ENCODE measurements at places on chromosomes 16 and 17. TPM values are rescaled to one million over a fixed set of nuclear protein-coding genes. Genes with fewer than 3 reads are reported as not detected.

Gene SPDYE4
- not detected for total RNA-seq

Gene VTN
- total RNA-seq, result 19.1 TPM

Gene TBX6
- 0.09 TPM for total RNA-seq

Gene LDHD
- total RNA-seq, result 0.55 TPM

Gene SMIM36
- not detected for total RNA-seq

Gene ASB16
- total RNA-seq, result under 0.01 TPM

Gene RCVRN
- 0.37 TPM for total RNA-seq

Gene SOX9
- 0.65 TPM for total RNA-seq

Gene CCP110
- total RNA-seq, result 6.2 TPM

Gene C17orf67
- total RNA-seq, result 0.71 TPM

Gene WFDC1
- 6.7 TPM for total RNA-seq

Gene OR3A3
- not detected for total RNA-seq

Gene CCDC78
- 1.7 TPM for total RNA-seq

Measured in smooth muscle cell of bladder (primary cell).